ENCODE measurements at places on chromosomes 4 and X. TPM values are rescaled to one million over a fixed set of nuclear protein-coding genes. Genes with fewer than 3 reads are reported as not detected.

Gene XAGE3
- total RNA-seq: not detected

Gene PPARGC1A
- not detected for total RNA-seq

Gene TMEM271
- total RNA-seq: not detected

Gene SLC25A5
- total RNA-seq: 495 TPM

Gene CT55
- not detected for total RNA-seq

Measured in T-helper 2 cell treated with Interferon-gamma antibody and Interleukin-4, amounts not matched to agents 100 ng/mL and 5 ng/mL, for 36 hours (primary cell).